DMS 273 treated with DMSO at 0.1 percent for 48 hours (cell line): ENCODE measurements at places on chromosomes 6 and 20.

DNA sequence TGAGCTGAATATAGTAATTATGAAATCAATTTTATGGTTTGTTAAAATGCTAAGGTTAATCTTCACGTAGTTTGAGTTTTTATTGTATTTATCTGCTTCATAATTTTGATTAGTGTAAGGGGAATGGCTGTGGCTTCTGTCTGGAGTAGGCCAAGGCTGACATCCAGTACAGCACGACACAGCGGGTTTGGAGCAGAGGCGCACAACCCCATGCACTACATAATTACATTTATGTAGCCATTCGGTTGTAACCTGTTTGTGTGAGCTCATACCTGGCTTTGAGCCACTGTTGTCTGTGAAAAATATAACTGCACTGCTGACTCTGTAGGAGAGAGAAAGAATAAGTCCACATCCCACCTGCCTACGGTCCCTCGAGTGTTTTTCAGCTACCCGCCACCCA is 615.5 kb downstream of the EYS start:
- no peak for DNase-seq

DNA sequence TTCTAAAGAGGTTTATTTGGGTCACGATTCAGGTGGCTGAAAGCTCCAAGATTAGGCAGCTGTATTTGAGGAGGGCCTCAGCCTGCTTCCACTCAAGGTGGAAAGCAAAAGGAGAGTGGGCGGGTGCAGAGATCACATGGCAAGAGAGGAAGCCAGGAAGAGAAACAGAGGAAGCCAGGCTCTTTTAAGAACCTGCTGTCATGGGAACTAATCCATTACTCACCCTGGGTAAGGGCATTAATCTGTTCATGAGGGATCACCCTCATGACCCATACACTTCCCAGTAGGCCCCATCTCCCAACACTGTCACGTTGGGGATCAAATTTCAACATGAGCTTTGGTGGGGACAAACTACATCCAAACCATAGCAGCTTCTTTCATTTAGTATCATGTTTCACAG is 53.9 kb downstream of the DHX35 start:
- DNase-seq, result no peak

- DNase-seq, result no peak
Observed at GRCh38 chr6:133085896-133086295, 155.3 kb upstream of the EYA4 start.

- no peak for DNase-seq
Observed at GRCh38 chr20:63509088-63509564, 10.2 kb upstream of the EEF1A2 start.

DNA sequence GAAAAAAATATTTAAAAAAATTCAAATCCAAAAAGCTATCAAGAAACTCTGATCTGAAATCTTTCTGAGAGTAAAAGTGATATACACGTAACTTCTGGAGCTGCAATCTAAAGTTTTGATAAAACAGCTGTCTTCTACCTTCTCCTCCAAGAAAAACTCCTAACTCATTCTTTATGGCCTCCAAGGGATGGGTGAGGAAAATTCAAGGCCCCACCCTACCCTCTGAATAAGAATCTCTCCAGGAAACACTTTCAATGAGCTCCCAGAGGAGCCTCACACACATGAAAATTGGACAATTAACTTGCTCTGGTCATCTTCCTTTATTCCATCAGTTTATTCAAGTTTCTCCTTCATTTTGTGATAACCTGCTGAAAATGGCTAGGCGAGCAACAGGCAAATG is 93.4 kb downstream of the FNDC1 start:
- DNase-seq, result no peak

GRCh38 chr20:47493963-47494293 is 7.8 kb upstream of the NCOA3 start:
- DNase-seq, result no peak

- DNase-seq, result no peak
Observed at GRCh38 chr6:24492475-24492874, 2.3 kb upstream of the ALDH5A1 start.

- DNase-seq, result peak; percentile 20
Observed at GRCh38 chr20:8389381-8390036, 257.4 kb downstream of the PLCB1 start.

DNA sequence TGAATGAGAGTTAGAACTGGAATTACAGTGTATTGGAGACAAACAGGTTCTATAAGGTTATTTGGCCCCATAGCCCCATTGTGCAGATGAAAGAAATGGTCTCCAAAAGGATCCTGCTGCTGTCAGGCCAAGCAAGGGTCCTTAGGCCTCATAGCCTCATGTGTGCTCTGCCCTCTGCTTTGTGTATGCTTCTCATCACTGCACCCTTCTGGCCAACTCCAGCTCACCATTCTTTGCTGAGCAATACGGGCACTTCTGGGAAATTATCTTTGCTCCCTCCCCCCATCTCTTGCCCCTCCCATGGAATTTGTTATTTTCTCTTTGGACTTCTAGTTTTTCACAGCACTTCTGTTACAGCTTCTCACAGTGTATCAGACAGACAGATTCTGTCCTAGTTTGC is 298.8 kb downstream of the FOXA2 start:
- DNase-seq, result no peak

DNA sequence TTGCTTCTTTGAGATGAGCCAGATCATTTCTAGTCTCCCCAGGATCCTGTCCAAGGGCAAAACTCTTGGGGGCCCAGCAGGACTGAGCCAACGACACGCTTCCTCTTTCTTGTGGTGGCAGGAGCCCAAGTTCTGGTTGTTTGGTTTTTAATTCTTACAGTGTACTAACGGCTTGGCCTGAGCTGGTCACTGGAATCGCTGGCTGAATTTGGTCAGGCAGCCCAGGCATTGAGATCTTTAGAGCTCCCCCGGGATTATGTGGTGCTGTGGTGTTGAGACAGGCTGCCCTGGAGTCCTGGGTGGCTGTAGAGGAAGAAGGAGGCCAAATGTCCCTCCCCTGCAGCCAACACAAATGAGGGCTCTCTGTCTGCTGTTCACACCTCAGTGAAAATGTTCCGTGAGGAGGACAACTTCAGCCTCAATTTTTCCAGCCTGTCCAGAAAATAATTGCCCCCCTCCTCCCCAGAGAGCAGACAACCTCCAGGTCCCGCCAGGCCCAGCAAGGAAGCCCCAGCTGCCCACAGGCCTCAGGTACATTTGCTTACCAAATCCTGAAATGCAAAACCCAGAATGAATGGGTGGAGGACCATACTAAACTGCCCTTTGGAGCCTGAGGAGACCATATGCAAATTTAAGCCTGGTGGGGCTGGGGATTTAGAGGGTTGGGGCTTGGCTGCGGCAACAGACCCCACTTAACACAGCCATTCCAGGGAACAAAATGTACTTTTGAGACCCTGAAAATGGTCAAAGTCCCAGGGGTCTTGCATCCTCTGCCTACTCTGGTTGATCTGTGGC is 23.6 kb downstream of the BNIP5 start:
- DNase-seq, result no peak

DNA sequence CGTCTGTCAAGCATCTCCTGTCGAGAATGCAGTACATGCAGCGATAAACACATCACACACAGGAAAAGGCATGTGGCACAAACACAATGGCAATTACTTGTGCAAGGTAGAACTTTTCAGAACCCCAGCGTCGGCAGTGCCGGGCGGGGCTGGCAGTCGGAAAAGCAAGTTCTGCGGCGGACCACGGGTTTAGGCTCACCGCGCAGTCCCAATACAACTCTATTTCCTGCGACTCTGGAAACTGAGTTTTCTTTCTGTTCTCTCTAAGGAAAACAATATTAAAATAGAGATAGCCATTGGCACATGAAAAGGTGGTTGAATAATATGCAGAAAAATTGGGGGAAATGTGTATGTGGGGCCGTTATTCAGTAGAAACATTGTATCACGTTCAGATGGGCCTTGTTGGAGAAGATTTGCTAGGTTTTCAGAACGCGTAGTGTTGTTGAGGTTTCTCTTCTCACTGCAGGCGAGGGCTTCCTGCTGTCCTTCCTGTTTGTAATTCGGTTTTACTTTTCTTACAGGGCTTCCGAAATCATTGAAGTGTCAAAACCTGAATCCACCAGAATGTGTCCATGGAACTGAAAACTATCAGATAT is 369.5 kb downstream of the THBS2 start:
- DNase-seq, result no peak

DNA sequence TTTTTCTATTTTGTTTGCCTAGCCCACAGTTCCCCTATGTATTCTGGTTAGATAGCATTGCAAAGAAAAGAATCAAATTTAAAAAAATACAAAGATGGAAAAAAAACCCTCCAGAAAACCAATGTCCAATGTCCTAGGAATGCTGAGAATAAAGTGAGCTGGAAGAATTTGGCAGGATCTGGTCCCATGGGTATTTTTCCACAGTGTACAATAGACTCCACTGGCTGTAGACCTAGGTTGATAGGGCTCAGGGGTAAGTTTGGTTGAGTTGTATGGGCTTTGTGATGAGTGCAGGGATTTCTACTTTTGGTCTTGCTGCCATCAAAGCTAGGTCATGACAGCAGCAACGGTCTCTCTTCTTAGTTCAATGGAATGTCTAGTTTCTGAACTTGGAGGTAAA is 41.5 kb downstream of the SLC22A2 start:
- DNase-seq, result no peak

- no peak for DNase-seq
Observed at GRCh38 chr6:157798851-157799250, 24.2 kb upstream of the SNX9 start.

DNA sequence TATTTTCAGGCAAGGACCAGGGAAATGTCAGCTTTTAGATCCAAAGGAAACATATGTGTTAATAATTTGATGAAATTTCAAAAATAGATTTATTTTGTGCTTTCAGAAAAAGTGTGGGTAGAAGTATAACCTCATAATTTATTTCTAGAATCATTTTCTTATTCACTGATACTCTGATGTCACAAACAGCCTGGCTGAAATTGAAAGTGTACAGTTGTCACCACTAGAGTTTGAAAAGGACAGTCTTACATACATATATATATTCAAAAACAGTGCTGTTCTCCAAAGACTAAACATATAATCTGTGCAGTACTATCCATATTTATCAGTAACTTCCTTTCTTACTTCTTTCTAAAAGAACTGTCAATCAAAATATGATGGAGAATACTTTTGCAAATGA is 254.4 kb upstream of the KCNQ5 start:
- DNase-seq, result no peak

DNA sequence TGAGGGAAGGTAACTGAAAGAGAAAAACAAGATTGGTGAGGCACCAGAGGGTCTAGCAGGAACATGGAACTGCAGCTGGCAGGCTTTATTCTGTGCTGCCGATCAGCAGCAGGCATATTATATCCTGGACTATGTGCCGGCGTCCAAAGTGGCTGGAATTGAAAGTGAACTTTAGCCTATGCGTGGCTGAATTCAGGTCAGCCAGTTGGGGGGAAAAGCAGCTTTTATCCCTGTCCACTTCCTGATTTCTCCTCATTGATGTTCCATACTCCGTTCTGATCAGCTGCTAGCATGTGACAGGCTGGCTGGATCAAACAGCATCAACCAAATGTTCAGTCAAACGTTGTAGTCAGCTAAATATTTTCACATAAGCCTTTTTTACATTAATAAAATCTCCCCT is 99.0 kb downstream of the CAP2 start:
- no peak for DNase-seq

GRCh38 chr6:50907565-50907964 is 88.9 kb downstream of the TFAP2B start:
- no peak for DNase-seq

- DNase-seq, result no peak
Observed at GRCh38 chr20:55586610-55587009, 418.7 kb downstream of the CBLN4 start.

GRCh38 chr6:8739454-8739853 is 304.1 kb upstream of the SLC35B3 start:
- DNase-seq, result no peak

DNA sequence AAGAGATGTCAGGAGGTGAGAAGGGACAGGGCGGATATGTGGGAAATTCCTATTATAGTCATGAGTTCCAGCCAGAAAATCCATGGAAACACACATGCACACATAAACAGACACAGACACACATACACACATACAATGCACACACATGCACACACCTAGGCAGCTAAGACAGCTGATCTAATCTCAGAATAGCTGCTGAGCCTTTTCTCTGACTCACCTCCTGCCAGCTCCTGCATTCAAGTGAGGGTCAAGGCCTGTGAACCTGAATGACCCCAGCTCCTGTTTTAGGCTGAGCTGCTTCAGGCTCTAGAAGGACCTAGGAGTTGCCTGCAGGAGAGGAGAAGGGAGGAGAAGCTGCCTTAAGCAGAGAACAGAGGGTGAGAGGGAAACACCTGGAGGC is 21.6 kb upstream of the RAET1L start:
- no peak for DNase-seq

DNA sequence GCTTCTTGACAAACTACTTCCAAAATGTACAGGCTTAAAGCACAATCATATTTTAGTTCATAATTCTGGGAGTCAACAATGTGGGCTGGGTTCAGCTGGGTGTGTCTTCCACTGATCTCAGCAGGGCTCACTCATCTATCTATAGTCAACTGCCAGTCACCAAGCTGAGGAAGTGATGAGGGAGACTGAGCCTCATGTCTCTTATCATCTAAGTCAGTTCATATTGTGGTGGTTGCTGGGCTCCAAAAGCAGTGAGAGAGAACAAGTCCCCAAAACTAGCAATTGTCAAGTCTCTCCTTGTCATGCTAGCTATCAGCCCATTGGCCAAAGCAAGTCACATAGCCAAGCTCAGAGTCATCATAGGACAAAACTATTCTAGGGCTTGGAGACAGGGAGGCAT is 465.9 kb upstream of the ARID1B start:
- no peak for DNase-seq

DNA sequence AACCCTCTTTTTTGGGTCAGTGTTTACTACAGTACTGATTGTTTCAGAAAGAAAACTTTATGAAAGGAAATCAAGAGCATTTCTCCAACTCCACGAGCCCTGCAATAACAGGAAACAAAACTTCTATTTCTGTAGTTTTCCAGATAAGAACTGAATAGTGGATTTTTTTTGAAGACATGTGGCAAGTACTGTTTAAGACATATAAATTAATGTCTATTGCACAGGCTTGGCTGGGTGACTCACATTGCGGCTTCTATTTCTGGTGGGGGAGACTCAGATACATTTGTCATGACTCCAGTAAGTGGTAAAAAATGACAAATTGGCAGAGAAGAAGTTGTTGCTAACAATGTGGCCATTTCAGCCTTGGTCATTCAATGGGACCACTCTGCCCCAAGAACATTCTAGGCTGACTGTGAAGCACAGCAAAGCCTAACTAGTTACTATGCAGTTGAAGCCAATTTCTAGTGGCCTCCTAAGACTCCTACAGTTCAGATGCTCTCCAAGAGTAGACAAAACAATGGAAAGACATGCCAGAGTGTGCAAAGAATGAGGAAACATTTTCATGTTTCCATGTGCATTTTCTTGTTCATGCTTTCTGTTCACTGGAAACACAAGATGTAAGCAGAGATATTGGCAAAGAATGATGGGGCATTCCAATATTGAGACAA is 200.9 kb downstream of the EDN1 start:
- no peak for DNase-seq

- no peak for DNase-seq
Observed at GRCh38 chr20:63627751-63628245, 897 bp upstream of the GMEB2 start.
